ENCODE measurements at places on chromosomes 5 and 9. TPM values are rescaled to one million over a fixed set of nuclear protein-coding genes. Genes with fewer than 3 reads are reported as not detected.

ADAMTSL2 gene
- total RNA-seq = not detected

BAAT gene
- total RNA-seq = not detected

TAF1L gene
- not detected for total RNA-seq

SMIM32 gene
- not detected for total RNA-seq

SPINK6 gene
- total RNA-seq = not detected

PCDHGA2 gene
- total RNA-seq = 3.9 TPM

DNA sequence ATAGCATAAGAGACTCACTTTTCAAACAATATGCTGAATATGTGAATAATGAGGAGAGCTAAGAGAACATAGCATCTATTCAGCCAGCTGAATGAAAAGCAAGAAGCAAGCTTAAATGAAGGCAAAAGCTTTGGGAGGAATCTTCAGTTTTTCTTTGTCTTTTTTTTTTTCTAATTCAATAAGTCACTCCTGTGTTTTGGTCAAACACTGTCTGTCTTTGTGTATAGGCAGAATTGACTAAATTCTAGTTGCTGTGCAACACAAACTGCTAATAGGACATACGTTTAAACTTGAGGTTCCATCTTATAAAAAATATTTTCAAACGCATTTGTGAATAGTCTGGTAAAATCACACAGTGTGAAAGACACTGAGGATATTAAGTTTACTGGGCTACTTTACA is 156.9 kb upstream of the KCNN2 start:
- no peak for DNase-seq

GRCh38 chr5:6384856-6385255 is 6.5 kb upstream of the MED10 start:
- no peak for DNase-seq

DNA sequence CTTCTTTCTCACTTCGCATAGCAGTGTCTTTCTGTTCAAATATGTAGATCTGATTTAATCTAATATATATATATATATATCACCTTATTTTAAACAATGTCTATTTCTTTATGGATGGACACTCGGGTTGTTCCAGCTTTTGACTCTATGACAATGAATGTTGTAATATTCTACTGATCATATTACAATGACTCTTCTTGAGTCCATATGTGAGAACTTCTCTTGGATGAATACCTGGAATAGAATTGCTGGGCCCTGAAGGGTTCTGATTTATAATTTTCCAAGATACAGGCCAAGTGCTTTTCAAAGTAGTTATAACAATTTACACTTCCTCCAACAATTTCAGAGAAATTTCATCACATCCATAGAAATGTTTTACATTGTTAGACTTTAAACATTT is 28.8 kb downstream of the NTRK2 start:
- no peak for DNase-seq

DNA sequence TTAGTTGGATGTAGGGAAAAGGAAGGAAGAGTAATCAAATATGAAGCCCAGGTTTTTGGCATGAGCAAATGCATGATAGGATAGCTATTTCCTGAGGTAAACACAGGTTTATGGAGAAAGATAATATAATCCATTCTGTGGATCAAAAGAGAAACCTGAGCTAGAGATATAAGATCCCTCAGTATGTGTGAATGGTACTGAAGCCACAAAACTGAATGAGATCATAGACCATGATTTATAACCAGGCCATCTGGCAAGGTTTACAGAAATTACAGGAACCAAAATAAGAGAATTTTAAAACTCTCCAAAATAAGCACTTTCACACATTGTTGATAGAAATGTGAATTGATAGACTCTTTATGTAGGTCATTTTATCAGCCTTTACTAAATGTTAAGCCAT is 28.7 kb upstream of the ECM2 start:
- peak; percentile 70 for DNase-seq

- DNase-seq = no peak
Measured at GRCh38 chr9:122058709-122059108, 34.4 kb downstream of the TTLL11 start.

DNA sequence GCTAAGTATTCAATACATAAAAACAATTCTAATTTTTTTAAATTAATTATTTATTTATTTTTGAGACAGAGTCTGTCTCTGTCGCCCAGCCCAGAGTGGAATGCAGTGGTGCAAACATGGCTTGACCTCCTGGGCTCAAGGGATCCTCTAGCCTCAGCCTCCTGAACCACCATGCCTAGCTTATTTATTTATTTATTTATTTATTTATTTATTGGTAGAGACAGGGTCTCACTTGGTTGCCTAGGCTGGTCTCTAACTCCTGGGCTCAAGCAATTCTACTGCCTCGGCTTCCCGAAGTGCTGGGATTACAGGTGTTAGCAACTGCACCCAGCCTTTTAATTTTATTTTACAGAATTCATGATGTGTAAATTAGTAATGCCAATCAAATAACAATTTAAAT is 33.7 kb upstream of the ZFYVE16 start:
- no peak for DNase-seq

- no peak for DNase-seq
Measured at GRCh38 chr9:76650692-76651091, 113.5 kb upstream of the PCA3 start.

DNA sequence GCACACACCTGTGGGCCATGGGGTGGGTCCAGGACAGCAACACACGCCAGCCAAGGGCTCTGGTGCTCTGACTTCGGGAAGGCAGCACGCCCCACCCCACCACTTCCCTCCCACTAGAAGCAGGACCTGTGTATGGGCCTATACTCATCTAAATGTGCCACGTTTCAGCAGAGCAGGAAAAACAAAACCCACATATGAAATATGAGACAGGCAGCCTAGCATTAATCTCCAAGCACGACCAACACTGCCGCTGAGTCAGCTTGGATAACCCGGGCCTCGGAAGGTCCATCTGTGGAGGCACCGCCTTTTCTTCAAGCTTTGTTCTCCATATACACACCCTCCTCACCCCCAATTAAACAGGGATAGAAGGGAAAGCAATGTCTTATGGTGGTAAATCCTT is 203.1 kb downstream of the ROR2 start:
- peak; percentile 56 for DNase-seq

DNA sequence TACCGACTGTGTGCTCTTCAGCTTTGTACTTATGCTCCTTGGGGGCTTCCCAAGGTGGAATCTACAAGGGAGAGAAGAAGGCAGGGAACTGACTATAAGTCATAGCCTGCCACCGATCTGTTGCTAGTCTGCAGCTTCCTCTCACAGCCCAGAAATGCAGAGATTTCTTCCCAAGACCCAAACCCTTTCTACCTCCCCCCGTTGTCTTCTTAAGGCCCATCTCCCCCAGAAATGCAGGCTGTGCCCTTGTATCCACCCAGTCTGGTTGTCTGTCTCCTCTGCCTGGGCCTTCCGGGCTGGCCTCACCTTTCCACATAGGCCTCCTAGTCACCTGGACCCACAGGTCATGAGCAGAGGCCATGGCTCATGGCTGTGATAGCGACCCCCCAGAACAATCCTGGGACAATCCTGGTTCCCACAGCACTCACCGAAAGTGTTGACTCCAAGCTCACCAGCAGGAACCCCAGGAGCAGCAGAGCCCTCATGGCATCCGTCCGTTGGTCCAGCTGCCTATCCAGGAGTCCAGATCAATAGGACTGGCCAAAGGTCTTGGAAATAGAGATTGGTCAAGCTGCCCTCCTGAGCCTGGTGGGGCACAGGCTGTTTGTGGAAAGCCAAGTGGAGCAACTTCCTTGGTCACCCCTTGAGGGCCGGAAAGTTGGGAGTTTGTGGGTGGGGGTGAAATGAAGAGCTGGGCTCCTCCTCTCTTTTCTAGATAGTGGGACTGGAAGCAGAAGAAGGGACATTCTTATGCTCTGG is at the start of gene F12:
TSS of gene F12 (minus strand) at position 522 of the 759 bp plus-strand sequence. CDS start at position 485, 37 bp downstream.
- no peak for DNase-seq

DNA sequence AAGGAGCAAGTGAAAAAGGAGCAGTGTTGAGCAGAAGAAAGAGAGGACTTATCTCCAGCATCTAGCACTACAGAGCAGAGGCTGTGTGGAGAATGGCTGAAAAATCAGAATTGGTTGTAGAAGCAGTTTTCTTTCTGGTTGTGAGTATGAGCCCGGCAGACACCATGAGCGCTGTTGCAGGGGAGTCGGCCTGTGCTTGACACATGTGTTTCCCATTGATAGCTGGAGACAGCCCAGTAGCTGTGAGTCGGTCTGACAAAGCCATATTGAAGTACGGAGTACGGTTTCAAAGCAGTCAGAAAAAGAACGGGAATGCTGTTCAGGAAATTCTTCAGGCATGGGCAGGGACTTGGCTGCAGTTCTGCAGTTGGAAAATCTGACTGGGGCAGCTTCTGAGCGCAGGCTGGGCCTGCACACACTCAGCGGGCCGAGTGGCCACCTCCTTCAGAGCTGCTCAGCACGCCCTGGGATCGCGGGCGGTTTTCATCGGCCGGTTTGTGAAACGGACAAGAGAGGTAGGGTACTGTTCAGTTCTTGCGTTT is at the start of gene SGCD:
TSS of gene SGCD (plus strand) at position 447 of the 542 bp plus-strand sequence.
- peak; percentile 92 for DNase-seq

GRCh38 chr5:119340597-119341218 is 15.1 kb upstream of the TNFAIP8 start:
- DNase-seq = no peak

DNA sequence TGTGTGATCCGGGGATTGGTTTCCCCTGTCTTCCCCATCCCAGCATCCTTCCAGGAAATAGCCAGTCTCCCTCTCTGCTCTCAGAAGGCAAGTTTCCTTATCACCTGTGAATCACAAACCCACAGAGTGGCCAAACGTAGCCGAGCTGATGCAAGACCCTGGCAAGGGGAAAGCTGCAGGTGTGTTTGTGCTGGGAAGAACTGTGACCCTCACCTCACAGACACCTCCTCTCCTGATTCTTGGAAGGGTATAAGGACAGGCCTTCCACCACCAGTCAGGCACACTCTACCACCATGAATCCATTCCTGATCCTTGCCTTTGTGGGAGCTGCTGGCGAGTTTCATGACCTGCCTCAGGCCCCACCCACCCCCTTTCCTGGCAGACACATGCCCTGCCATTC is at the start of gene PRSS3:
TSS of gene PRSS3 (plus strand) at position 281 of the 400 bp plus-strand sequence. CDS start at position 294, 13 bp downstream.
- no peak for DNase-seq

GRCh38 chr9:124639637-124640036 is 131.5 kb downstream of the NR6A1 start:
- no peak for DNase-seq

- no peak for DNase-seq
Measured at GRCh38 chr9:93270976-93271375, 87.0 kb downstream of the WNK2 start.

DNA sequence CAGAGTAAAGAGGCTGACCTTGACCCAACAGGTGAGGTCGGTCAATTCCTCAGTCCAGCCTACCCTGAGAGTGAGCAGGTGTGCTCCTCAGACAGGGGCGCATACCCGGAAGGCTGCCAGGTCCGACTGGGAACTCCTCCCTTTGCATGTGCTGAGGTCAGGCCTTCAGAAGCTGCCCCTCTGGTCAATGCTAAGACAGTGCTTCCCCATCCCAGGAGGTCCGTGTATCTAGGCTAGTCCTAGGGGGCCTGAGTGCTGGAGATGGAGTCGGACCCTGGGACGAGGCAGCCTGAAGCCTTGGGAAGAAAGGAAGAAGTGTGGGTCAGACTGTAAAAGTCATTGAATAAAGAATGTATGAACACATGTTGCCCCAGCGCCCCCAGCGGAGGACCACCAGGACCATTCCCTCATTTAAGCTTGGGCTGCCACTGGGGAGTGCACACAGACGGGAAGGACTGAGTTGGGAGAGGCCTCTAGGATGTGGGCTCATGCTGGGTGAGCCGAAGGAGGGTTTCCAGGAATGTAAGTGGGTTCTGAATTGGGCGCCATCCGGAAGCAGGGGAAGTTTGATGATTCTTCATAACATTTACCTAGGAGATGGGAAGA is 41.0 kb upstream of the GFPT2 start:
- DNase-seq = no peak

- DNase-seq = no peak
Measured at GRCh38 chr5:142878638-142879037, 108.5 kb downstream of the ARHGAP26 start.

GRCh38 chr5:9473624-9474023 is 72.3 kb downstream of the SEMA5A start:
- DNase-seq = no peak

DNA sequence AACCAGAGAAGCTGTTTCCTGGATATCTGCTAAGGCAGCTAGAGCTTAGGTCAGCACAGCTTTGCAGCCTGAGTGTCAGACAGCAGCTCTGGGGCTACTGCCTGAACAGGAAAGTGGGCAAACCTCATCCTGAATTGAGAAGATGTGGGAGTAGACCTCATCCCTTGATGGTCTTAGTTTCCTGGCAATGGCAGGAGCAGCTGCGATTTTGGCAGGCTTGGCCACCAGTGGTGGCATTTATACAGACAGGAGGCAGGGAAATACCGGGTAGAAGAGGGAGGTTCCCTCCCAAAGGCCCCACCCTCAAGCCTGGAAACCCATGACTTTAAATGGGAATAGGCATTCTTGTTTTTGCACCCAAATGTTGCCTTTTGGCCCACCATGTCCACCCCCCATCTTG is 69.7 kb downstream of the LIX1 start:
- DNase-seq = no peak

DNA sequence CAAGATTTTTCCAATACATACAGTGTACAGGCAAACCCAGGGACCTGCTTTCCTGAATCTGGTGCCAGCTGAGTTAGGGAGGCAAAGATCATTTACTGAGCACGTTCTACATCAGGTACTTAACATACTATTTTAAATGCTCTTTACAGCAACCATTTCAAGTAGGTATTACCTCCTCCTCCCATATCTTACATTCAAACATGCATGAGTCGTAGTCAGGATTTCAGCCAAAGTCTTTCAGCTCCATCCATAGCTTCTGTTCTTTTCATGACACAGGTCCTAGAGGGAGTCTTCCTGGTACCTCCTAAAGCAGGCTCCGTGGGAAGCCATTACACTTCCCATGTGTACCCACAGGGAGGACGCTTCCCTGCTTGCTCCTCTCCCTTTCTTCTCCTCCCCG is 11.7 kb downstream of the KCNV2 start:
- DNase-seq = peak; percentile 77

DNA sequence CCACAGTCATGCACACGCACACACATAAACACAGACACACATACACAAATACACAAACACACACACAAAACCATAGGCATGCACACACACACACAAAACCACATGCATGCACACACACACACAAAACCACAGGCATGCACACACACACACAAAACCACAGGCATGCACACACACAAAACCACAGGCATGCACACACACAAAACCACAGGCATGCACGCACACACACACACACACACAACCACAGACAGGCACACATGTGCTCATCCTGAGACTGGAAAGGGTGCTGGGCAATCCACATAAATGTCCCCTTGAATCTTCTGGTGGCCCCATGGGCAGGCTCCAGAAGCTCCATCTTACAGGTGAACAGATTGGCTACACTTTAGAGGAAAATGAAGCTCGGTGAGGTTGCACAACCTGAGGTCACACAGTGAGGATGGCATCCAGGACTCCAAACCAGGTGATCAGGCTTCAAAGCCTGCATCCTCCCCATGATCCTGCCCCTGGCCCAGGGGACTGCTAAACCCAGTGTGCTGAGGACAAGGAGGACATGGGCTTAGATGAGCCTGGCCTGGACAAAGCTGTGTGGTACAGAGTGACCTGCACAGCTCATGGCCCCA is 144.8 kb downstream of the GADD45G start:
- no peak for DNase-seq

GRCh38 chr9:134964271-134965055 is 46.8 kb upstream of the FCN1 start:
- DNase-seq = no peak

- peak; percentile 38 for DNase-seq
Measured at GRCh38 chr9:135905380-135906258, 1.7 kb downstream of the CAMSAP1 start.

- DNase-seq = peak; percentile 93
Measured at GRCh38 chr5:88883059-88883835, at the start of gene MEF2C. MEF2C (minus strand) TSS chr5:88883184; CDS start chr5:88823788, 59,396 bp downstream.
